ENCODE measurements at places on chromosomes 7 and 10. TPM values are rescaled to one million over a fixed set of nuclear protein-coding genes. Genes with fewer than 3 reads are reported as not detected.

Gene TRIM74
- total RNA-seq: 0.60 TPM

DNA sequence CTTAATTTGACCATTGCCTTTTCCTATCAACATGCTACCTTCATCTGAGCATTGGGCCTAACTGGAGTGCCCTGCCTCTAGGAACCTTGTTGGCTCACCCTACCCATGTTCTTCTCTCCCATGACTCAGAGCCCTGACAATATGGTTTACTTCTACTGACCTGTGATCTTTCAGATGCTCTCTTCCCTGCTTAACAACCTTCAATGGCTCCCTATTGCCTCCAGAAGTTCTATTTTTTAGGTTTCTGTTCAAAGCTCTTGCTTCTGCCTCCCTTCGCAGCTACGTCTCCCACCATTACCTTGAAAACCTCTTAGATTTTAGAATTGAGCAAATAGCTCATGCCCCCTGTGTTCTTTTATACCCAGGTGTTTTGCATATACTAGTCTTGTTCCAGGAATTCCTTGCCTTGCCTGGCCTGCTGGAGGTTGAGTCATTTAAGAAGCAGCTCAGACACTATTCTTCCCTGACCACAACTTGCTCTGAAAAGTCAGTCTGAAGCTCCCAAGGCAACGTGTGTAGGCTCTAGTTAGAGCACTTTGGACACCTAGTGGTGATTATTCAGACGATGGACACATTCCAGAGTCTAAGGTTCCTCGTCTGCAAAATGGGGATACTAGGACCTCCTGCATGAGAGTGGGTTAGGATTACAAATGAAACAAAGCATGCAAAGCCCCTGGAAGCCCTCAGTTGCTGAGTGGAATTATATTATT is 64.4 kb upstream of the EMX2 start:
- DNase-seq: no peak

Gene USP6NL
- total RNA-seq: 12.3 TPM

Gene ITIH5
- total RNA-seq: 4.1 TPM

Gene PON1
- total RNA-seq: not detected

GRCh38 chr10:8403711-8404371 is 349.4 kb downstream of the GATA3 start:
- DNase-seq: no peak

DNA sequence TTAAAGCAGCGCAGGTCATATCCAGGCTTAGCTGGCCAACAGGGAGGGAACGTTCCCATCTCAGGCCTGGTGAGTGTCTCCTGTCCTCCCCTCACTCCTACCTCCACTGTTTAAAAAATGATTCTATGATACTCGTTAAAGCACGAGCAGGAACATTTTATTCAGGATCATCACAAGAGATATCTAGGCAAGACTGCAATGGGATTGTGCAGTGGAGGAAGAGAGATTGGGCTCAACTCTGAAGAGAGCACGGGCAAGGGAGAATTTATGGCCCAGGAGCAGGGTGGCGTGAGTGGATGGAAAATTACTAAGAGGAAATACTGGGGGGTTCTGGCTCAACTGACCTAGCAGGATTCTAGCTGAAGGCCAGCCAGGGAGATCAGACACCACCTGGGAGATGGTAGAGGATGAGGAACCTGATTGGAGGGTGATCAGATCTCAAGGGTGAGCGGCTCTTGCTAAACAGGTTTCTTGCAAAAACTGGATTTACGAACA is 9.0 kb upstream of the HSPB1 start:
- no peak for DNase-seq

Gene SLC16A12
- 2.6 TPM for total RNA-seq

- DNase-seq: no peak
These were observed 220.9 kb upstream of the MKLN1 start for GRCh38 chr7:131106681-131107336.

GRCh38 chr7:30709549-30709948 is 27.3 kb upstream of the CRHR2 start:
- no peak for DNase-seq

Gene DPYSL4
- 19.9 TPM for total RNA-seq

Gene NPFFR1
- not detected for total RNA-seq

DNA sequence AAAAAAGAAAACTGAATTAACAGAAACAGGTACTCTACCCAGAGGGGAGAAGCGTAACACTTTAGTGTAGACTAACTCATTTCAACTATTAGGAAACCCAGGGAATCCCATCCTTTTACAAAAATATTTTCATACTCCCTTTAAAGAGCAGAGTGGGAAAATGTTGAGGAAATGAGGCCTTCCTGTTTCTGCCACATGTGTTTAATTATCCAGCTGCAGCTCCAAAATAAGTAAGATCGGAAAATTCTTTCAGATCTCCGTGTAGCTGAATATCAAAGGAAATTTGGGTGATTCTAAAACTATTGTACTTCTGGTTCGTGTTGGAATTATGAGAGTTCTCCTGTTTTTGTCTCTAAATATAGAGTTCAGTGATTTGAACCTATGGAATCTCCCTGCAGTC is 58.0 kb upstream of the CAV2 start:
- no peak for DNase-seq

Gene NUTM2B
- 0.37 TPM for total RNA-seq

DNA sequence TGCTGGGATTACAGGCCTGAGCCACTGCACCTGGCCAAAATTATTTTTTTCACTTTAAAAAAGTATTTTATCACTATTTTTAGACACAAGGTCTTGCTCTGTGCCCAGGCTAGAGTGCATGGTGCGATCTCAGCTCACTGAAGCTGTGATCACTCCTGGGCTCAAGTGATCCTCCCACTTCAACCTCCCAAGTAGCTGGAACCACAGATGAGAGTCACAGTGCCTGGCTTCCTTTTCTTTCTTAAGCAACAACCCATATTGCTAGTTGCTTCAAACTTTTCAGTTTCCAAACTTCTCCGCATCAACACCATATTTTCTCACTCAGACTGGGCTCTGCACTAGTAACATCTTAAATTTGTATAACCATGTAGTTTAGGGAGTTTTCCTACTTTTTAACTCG is 9.5 kb upstream of the SMC3 start:
- DNase-seq: no peak
